T follicular helper cell (primary cell): ENCODE measurements at places on chromosomes 12 and 14.

DNA sequence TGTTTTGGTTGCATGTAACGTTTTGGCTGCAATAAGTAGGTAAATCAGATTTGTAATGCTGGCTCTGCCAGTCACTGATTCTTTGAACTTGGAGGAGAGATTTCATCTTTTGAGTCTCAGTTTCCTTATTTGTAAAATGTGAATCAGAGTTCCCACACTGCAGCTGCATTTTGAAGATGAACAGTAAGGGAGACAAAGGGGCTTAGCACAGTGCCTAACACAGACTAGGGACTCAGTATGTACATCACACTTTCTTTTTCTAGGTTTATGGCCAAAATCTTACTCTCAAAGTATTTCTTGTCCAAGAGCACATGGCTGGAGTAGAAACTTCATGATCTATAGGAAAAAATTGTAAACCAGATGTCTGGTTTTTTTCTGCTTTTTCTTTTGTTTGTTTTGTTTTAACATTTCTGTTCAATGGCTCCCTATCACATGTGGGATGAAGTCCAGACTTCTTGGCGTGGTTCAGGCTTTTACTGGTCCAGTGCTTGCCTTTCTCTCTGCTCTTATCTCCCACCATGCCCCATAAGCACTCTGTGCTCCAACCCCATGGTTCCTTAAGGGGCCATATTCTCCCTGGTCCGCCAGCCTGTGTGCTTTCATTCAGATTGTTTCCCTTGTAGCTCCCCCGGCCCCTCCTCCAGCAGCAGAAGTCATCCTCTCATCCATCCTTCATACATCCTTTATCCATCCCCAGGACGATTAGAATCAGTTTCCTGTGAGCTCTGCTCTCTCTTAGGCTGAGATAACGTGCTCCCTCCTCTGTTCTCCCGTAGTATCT lies 58.0 kb downstream of the SYNE2 start:
- no peak for DNase-seq

- DNase-seq = no peak
Measured at GRCh38 chr14:95164506-95164905, 7.2 kb upstream of the DICER1 start.

DNA sequence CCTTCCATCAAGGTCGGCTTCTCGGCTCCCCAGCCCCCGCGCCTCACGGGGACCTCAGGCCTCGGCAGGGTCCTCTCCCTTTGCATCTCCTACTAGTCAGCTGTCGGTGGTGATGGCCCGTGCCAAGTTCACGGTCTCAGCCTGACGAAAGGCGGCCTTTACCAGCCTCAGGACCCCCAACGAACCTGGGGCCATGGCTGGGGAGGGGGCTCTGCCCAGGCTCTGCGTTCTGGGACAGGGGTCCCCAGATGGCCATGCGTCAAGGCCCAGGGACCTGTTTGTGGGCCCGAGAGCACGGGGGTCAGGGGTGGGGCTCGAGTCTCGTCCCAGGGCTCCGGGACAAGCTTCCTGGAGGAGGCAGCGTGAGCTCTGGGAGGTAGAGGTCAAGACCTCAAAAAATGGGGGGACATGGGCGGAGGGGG lies 32.8 kb upstream of the DEGS2 start:
- no peak for DNase-seq

DNA sequence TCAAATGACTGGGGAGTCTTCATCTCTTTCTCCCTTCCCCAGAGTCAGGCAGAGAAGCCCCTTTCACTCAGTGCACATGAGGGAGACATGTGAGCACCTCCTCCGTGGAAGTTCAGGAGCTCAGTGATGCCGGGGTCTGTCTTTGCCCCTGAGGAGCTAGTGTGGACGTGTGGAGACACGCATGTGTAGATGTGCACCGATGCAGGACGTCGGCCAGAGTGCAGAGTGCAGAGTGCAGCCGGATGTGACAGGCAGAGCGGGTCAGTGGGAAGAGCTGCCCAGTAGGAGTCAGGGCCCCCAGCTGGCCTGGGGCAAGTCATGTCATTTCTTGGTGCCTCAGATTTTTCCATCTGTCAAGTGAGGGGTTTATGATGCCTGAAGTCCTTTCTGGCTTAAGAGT lies 20.7 kb downstream of the TSPAN9 start:
- DNase-seq = no peak

GRCh38 chr14:33207467-33208017 lies 268.9 kb downstream of the NPAS3 start:
- DNase-seq = no peak
